ENCODE measurements at places on chromosomes 7 and 10.

DNA sequence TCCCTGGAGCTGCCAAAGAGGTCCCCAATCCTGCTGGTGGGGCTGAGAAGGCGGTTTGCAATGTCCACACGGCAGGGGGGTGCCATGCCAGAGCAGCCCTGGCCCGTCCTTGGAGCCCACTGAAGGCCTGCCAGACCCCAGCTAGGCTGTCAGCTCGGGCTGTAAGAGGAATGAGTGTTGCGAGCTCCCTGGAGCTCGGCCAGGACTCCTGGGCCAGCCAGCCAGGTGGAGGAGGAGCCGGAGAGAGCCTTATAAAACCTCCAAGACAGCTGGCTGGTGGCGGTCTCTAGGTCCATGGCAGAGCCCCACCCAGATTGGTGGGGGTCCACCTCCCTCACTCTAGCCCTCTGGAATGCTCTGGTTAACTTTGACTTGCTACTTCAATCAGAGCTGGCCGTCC is 55.1 kb upstream of the CALN1 start:
- no peak for DNase-seq

DNA sequence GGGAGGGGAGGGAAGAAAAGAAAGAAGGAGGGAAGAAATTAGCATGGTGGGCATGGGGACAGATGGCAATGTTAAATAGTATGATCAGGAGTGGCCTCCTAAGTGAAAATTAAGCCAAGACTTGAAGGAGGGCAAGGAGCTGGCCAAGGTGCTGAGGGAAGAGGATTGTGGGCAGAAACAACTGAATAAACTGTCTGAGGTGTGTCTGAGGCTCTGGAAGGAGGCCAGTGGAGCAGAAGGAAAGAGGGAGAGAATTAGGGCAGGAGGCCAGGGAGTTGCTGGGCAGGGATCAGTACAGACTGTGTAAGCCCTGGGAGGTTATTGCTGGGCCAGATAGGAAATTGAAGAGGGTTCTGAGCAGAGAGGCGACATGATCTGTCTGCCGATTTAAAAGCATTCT is 40.6 kb upstream of the VKORC1L1 start:
- no peak for DNase-seq

- no peak for DNase-seq
Observed at GRCh38 chr10:124642088-124642710, 102.0 kb downstream of the FAM53B start.

DNA sequence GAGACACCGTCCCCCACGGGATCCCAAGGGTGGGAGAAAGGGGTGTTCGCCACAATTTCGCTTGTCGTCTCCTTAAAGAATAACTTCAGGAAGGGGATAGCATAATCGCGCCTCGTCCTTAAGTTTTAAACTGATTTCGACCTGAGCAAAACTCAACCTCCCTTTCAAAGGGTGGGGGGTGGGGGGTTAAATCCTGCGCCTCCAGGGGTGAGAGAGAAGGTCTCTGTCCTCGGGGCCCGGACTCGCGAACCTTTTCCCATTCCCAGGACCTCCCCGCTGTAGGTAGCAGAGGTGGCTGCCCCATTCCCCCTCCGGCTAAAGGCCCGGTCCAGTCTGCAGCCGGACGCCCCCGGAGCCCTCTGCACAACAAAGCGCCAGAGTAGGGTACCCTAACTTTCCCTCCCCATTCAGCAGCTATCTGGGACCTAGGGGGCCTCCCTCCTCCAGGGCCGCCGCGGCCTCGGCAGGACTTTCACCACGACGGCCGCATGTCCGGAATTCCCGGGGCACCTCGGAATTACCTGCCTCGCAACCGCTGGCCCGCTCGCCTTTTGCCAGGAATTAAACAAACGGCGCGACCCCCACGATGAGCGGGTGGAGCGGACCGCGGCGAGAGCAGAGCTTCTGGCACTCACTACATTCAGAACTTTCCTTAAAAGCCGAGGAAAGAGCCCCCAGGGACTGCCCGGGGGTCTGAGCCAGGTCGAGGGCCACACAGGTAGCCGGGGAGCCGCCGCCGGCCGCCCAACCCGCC is 1.7 kb downstream of the CDK6 start:
- no peak for DNase-seq

GRCh38 chr10:96955794-96956193 is 123.7 kb downstream of the LCOR start:
- no peak for DNase-seq

- DNase-seq: peak; percentile 44
Observed at GRCh38 chr10:88934900-88935672, 17.5 kb downstream of the ACTA2 start.

DNA sequence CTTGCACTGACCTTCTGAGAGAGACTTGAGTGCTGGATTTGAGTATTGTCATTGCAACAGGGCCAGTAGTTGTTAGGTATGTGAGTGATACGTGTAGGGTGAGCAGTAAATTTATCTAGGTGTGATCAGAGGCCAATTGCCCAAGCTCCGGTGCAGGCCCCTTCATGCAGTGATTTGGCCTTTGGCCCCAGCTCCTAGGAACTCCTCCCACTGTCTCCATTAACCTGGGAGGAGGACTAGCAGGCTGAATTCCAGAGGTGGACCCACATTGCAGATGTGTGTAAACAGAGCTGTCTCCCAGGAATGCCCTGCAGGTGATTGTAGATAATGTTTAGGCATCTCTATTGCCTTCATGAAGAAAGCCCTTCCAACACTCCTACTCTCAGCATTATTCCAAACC is 19.5 kb downstream of the TCF7L2 start:
- no peak for DNase-seq

DNA sequence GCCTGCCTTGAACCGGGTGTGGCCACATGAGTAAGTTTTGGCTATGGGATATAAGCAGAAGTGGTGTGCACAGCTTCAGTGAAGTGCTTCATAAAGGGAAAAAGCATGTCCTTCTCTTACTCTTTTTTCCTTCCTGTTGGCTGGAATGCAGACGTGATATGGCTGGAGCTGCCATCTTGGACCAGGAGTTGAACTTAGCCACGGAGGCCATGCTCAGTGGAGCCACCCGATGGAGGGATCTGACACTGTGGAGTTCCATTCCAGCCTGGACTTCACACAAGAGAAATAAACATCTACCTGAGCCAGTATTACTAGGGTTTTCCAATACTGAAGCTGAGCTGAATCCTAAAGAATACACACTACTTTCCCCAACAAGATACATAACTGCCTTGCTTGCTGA is 52.3 kb downstream of the CCDC3 start:
- no peak for DNase-seq

DNA sequence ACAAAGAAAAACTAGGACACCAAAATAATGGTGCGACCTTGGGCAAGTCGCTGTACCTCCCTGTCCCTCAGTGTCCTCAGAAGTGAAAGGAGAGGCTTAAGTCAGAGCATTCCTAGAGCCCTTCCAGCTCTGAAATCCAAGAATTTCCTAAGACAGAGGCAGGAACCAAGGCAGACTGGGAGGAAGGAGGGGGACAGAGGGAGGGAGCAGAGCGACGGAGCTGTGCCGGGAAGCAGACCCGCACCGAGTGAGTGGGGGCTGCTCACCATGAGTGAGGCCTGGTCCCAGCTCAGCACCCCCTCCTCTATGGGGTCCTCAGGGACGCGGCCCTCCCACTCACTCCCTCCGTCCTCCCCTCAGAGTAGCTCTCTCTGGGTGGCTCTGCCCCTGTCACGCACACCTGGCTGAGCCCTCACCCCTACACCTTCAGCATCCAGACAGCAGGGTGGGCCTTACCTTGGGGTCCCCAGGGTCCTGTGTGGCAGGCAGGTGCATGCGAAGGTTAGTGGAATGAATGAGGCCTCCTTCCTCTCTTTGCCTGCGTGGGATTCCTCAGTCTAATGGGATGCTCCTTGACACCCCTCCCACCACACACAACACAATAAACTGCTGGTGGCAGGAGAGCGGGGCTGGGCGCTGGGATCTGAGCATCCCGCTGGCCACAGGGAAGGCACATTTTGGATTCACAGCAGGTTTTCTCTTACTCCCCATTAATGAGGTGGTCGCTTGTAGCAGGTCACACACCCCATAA is 4.6 kb upstream of the SMARCD3 start:
- no peak for DNase-seq

DNA sequence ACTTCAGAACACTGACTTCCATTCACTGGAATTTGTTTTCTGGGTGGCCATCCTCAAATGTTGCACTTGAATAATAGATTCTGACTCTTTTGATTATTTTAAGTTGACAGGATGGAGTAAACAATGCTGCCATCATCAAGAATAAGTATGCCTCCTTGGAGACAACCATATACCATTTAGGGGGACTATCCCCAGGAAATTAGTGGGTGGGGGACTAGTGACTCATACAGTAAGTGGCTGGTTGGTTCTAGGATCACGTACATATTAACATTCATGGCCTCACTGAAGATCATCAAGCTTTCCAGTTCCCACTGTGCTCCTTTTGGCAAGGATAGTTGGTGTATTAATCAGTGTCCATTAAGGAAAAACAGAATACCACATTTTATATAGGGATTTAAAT is 615.2 kb downstream of the CCSER2 start:
- no peak for DNase-seq

DNA sequence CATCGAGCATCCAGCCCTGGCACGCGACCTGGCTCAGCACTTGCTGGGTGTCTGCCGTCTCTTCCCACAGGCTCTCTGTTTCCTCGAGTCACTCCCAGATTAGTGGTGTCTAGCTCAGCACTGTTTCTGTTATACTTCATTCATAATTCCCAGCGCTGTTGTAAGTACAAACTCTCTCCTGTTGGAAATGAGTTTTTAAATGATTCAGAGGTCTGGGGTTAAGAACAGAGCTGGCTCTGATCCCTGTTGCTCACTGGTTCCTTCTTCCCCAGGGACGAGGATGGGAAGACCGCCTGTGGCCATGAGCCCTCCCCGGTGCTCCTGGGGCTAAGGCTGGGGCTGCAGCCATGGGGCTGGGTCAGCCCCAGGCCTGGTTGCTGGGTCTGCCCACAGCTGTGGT is 17.3 kb upstream of the C10orf95 start:
- no peak for DNase-seq

DNA sequence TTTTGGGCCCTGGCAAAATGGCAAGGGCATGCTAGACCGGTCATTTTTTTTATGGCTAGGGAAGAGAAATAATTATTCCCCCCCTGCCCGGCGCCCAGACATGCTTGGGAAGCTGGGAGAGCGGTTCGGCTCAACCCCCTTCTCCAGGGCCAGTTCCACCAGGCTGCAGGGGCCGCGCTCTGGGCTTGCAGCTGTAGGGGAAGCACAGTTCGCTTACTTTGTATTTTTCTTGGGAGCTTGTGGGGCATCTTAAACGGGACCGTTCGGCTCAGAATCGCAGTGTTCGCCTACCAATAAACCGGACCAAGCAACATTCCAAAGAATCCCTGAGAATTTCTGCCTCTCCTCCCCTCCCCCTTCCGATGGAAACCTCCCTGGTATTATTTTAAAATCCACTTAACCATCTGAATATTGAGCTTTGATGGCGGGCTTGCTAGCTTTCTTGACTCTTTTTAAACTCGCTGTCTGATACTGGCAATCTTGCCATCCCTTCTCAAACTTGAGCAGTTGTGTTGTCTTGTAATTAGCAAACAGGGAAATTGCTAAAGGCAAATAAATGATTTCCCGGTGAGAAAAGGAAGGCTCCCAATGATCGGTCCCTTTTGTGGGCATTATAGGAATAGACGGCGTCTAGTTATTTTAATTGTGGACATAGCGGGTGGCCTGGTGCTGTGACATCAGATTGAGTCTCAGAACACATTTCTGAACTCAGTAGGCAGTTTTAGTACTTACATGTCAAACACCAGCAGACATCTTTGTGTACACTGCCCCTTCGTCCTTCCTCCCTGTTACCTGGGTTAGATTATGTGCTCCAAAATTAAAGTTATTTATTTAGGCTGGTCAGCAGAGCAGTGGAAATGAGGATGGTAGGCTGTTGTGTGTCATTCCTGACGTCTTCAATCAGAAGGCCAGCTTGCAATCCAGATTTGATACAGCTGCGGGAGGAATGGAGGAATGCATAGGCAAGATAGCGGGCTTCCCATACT is 3.4 kb downstream of the TCF7L2 start:
- DNase-seq: no peak

DNA sequence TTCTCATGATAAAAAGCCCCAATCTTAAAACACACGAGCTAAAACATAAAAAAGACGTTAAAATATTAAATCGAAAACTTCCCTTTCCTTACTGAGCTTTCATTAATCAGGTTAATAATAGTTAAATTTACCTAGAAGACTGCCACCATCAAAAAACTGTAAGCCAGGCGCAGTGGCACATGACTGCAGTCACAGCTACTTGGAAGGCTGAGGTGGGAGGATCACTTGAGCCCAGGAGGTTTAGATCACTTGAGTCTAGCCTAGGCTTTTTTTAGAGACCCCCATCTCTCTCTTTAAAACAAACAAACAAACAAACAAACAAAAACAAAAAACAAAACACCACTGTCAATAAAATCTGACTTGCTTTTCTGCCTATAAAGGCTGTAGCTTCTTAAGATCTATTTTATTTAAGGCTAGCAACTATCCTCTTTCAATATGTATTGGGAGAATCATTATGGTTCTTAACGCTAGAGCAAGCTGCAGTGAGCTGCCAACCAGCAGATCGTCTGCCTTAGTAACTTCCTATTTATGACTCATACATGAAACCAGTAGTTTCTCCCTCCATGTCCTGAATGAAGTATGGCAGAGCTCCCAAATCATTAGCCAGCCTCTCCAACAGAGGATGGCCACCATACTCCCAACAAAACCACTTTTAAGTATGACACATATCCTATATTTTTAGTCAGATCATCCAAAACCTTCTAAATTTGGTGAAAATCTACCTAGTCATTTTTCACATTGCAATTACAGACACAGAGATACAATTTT is 163.7 kb downstream of the SRPK2 start:
- DNase-seq: no peak

GRCh38 chr10:14072541-14072940 is 258.2 kb downstream of the FRMD4A start:
- DNase-seq: no peak

DNA sequence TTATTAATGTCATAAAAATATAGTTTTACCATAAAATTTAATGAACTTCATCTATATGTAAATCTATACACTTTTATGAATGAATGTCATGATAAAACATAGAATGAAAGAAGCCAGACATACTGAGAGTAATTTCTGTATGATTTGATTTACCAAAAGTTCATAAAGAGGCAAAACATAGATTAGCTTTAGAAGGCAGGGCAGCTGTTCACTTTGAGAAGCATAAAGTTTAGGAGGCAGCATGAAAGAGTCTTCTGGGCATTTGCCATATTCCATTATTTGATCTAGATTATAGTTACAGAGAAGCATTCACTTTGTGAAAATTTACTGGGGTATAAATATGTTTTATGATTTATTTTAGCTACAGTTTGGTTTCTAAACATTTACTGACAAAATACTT is 487.2 kb downstream of the ANKRD7 start:
- no peak for DNase-seq

- no peak for DNase-seq
Observed at GRCh38 chr10:121661451-121661851, 63.2 kb upstream of the FGFR2 start.

Data from activated CD8-positive, alpha-beta memory T cell treated with anti-CD3 and anti-CD28 coated beads for 1 hour (primary cell).